ENCODE measurements at places on chromosomes 3 and 15.
A peak's percentile ranks its signal among the peaks of the same experiment; 100 is the strongest.

- DNase-seq = no peak
Observed at GRCh38 chr3:10980312-10980711, 12.2 kb upstream of the SLC6A1 start.

DNA sequence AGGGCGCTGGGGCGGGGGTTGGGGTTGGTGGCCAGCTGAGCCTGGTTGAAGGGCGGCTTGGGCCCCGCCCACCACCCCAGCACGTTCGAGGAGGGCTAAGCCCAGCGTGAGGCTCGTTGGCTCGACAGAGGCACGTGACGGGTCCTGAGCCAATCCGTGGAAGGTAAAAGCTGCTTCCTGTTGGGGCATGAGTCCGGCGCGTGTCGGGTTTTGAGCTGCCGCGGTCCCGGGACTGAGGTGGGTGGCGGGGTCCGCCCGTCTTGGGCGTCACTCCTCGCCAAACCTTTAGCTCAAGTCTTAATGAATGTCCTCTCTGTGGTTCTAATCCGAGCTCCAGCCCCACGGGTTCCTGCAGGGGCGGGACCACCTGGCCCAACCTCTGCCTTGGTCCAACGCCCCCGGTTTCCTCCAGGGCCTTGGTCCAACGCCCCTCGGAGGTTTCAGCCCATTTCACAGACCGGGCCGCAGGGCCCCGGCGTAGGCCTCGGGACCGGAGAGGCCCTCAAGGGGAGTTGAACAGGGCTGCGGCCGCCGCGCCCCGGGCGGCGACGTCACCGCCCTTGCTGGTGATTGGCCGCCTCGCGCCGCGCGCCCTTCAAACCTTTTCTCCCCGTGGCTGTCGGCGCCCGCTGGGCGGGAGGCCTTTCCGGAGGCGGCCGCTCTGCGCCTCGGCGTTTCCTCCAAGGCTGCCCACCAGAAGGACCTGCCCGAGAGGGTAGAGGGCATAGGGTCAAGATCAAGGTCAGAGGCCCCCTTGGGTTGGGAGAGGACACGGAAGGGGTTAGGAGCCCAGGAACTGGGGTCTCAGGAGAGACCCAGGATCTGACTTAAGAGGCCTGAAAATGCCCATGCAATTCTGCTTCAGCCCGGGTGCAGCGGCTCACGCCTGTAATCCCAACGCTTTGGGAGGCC is at the start of gene RCCD1:
Gene RCCD1 (plus strand): TSS at position 173 of the 912 bp plus-strand sequence. CDS start 1,851 bp downstream, outside the sequence.
- DNase-seq = peak; percentile 93

DNA sequence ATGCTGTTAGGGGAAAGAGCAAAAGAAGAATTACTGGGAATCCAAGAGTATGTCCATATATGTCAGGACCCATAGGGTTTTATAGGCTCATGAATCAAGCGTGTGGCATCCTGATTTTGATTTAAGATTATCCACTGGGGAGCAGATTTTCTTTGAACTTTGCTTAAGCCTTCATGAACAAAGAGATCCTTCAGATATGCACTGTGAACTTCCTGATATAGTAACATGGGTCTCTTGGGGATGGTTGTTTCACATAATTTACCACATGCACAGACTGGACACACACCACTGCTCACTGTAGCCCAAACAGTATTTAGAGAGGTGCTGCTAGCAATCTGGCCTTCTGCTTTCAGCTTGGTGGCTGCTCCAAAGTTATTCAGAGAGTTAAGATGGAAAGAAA is 200.9 kb upstream of the ZPLD1 start:
- no peak for DNase-seq

DNA sequence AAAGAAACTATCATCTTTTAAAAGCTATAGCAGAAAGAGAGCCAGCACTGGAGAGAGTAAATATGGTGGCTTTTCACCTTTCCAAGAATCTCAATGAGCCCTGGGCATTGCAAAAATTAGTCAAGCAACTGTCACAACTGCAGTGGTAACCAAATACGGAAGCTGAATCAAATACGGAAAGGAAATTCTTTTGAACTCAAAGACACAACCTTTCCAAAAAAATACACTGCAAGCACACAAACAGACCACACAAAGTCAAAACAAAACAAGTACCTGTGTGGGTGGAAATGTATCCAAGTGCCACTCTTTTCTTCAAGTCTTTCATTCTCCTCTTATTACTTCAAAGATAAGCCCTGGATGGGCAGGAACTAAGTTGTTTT is 17.6 kb downstream of the VGLL4 start:
- no peak for DNase-seq

DNA sequence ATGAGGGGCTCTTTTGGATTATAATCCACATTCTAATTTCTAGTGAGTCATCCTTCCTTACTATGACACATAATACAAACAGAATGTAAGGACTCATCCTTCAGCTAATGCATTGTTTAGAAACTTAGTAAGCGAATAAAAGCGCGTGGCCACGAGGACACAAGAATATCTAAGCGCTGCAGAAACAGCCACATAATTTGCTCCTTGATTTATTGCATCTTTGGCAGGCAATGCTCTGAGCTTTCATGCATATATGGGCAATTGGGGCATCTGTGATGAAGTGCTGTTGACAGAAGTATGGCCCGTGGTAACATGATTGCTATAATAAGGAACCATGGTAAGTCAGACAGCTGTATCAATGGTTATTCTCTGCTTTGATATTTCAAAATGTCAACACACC is 191.3 kb upstream of the ZNF385D start:
- no peak for DNase-seq

All from NCI-H460 (cell line).